ENCODE measurements at places on chromosomes 12 and 14.

- DNase-seq, result no peak
Observed at GRCh38 chr12:77131977-77132490, 66.7 kb upstream of the E2F7 start.

GRCh38 chr14:24307575-24308341 is at the start of gene CIDEB:
CIDEB (minus strand) TSS chr14:24307977; CDS start chr14:24307858, 119 bp downstream.
- peak; percentile 74 for DNase-seq

DNA sequence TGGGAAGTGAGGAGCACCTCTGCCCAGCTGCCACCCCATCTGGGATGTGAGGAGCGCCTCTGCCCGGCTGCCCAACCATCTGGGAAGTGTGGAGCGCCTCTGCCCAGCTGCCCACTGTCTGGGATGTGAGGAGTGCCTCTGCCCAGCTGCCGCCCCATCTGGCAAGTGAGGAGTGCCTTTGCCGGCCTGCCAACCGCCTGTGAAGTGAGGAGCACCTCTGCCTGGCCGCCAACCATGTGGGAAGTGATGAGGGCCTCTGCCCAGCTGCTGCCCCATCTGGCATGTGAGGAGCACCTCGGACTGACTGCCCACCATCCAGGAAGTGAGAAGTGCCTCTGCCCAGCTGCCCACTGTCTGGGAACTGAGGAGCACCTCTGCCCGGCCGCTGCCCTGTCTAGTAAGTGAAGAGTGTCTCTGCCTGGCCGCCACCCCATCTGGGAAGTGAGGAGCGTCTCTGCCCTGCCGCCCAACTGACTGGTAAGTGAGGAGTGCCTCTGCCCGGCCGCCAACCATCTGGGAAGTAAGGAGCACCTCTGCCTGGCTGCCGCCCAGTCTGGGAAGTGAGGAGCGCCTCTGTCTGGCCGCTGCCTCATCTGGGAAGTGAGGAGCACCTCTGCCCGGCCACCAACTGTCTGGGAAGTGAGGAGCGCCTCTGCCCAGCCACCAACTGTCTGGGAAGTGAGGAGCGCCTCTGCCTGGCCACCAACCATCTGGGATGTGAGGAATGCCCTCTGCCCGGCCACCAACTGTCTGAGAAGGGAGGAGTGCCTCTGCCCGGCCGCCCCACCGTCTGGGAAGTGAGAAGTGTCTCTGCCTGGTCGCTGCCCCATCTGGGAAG is 22.6 kb downstream of the FAR2 start:
- no peak for DNase-seq

- DNase-seq, result no peak
Observed at GRCh38 chr12:130948751-130949150, 5.0 kb upstream of the ADGRD1 start.

DNA sequence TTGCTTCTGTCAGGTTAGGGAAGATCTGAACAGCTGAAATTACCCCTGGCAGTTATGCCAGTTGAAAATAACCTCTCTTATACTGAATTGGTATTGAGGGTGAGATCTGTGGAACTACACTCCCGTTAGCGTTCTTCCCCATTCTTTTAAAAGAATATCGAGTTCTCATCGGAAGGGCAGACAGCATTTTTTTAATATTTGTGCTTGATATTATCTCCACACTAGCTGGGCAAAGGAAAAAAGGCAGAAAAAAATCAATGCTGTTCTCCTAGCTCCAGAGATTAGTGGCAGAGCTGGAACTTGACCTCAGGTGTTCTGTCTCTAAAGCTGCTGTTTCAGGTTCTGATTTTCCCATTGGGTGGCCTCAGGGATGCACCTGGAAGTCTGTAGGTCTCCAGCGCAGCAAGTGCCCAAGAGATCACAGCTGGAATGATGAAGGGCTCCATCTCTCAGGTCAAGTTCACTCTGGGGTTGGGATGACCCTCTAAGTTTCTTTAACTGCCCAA is 67.5 kb downstream of the SLC38A1 start:
- no peak for DNase-seq

DNA sequence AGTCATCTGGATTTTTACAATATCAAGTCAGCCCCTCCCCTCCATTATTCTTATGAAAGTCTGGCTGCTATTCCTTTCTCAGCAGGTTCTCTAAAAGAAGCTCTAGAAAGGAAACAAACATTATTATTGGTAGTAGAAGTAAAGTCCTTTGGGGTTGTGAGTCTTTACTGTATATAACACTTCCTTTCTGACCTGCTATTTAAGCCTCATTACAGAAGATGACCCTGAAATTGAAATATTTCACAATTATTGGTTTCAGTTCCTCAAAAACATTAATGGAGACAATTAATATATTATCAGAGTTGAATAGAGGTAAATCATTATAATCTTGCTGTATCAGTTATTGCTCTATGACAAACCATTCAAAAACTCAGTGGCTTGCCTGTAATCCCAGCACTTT is 19.3 kb downstream of the PLEKHA5 start:
- no peak for DNase-seq

- DNase-seq, result no peak
Observed at GRCh38 chr12:27289414-27289813, 43.2 kb upstream of the BMAL2 start.

DNA sequence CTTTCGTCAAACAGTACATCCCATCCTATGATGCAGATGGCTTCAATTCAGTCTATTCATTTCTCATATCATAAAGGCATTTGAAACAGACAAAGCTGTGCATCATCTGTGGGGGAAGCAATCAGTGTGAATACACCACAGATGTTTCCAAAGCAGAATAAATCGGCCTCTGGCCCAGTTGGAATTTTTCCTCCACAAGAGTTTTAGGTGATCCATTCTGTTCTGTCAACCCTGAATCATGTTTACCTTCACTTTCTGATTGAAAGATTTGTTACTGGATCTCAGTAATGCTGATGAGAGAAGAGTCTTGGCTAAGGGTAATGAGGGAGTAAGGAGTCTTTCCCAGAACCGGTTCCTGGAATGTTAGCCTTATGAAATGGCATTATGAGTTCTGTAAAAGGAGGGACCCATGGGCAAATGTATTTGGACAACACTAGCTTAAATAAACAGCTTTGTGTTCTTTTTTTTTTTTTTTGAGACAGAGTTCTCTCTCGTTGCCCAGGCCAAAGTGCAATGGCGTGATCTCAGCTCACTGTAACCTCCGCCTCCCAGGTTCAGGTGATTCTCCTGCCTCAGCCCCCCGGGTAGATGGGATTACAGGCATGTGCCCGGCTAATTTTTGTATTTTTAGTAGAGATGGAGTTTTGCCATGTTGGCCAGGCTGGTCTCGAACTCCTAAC is 62.5 kb downstream of the TPH2 start:
- no peak for DNase-seq

- DNase-seq, result no peak
Observed at GRCh38 chr12:42539696-42540095, 49.9 kb downstream of the PRICKLE1 start.

DNA sequence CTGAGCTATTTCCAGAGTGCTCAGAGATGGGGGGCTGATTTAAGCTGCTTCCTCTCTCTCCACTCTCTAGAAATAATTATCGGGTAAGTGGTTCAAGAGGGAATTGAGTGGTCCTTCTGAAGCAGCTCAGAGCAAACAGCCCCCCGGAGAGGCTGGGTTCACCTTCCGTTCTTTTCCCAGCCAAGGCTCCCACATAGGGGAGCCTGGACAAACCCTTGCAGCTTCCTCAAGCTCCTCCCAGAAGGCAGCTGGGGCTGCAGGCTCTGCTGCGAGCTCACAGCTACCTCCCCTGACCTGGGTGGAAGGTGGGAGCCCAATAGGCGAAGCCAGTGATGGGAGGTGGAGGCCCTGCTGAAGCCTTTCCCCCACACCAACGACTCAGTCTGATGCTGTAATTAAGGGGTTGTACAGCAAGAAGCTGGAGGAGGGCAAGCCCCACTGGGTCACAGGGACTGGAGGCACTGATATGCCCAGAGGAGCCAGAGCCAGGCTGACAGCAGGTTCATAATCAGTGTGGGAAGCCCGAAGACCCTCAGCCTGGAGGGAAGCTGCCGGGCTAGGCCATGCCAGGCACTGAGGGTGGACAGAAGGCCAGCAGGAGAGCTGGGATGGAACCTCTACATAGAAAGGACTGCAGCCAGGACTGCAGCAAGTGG is 52.4 kb downstream of the ARL6IP4 start:
- no peak for DNase-seq

GRCh38 chr12:94525951-94526350 is 66.3 kb upstream of the CEP83 start:
- peak; percentile 27 for DNase-seq

GRCh38 chr12:124828264-124829007 is 35.2 kb downstream of the SCARB1 start:
- DNase-seq, result no peak

DNA sequence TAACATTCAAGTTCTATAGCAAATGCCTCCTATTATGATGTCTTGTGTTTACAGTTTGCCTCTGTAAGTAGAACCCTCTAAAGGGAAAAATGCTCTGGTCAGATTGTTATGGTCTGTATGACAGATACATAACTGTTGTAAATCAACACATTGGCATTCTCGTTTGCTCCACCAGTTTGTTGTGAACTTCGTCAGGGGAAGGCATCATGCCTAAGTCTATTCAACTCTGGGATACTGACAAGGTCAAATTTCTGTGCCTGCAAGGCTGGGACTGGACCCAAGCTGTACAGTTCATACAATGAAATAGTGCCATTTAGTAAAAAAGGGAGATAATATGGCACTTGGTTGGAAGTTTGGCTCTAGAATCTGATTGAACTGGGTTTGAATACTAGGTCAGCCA is 392.3 kb downstream of the RAD51B start:
- DNase-seq, result no peak

DNA sequence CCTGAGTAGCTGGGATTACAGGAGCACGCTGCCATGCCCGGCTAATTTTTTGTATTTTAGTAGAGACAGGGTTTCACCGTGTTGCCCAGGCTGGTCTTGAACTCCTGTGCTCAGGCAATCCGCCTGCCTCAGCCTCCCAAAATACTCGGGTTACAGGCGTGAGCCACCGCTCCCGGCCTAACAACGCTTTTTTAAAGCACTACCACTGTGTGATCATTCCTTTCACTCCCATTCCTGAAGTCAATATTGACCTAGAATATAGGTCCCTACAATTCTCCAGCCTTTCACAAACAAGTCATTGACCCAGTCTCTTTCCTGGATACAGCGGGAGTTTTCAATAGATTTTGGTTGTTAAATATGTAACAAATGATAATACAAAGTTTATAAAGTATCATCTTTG is 62.8 kb downstream of the KIF21A start:
- no peak for DNase-seq

DNA sequence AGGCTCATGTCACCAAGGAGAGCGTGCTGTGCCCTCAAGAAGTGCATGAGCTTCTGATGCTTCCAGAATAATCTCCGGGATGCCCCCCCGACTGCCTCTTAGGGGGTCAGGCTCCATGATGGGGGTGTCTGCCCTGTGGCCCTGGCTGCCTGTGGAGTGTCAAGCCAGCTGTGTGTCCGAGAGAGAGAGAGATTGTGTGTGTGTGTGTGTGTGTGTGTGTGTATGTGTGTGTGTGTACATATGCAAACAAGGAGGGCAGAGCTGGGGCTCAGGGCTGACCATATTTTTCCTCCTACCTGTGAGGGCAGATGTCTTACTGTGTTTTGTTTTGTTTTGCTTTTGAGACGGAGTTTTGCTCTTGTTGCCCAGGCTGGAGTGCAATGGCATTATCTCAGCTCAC is 5.6 kb upstream of the ALDH2 start:
- DNase-seq, result peak; percentile 41

DNA sequence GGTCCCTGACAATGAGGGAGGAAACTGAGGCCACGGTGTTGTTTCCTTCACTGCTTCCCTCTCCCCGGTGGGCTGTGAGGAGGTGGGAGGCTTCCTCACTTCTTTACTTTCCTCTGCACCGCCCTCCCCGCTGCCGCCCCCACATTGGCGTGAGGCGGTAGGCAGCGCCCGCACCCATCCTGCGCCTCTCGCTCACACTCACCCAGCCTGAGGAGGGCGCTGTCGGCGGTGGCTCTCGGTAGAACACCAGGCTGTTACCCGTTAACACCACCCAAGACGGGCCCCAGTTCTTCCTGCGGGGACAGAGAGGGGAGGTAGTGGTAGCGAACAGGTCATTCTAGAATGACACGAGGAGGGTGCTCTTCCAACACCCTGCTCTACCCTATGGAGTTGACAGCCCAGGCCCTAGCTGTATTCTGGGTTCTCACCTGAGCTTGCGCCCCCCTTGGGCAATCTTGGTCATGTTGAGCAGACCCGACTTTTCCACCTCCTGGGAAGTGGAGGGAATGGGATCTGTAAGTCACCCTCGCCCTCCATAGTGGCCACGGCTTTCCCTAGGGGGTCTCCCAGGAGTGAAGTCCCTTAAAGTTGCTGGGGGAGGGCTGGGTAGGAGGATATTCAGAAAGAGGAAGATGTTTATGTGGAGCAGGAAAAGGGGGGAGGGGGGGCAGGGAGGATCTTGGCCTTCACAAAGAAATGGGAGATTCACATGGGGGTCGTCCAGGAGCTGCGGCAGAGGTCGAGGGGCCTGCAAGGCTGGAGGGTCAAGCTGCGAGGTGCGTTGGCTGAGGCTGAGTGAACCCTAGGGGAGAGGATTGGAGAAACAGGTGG is 3.3 kb downstream of the ARHGAP9 start:
- DNase-seq, result peak; percentile 77

DNA sequence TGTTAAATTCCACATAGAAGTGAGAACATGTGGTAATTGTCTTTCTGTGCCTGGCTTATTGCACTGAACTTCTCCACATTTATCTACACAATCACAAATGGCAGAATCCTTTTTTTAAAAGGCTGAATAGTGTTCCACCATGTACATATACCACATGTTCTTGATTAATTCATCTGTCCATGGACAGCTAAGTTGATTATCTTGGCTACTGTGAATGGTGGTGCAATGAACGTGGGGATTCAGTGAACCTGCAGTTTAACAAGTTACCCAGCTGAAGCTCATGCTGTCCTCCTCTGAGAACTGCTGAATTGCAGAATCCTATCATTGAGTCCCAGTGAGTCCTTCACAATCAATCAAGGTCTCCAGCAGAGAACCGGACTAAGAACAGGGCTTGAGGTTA is 74.9 kb downstream of the TBK1 start:
- DNase-seq, result no peak

GRCh38 chr14:23171222-23171975 is 12.1 kb downstream of the SLC7A8 start:
- no peak for DNase-seq

- no peak for DNase-seq
Observed at GRCh38 chr12:50528800-50529199, 24.0 kb downstream of the DIP2B start.
